Stimulated activated CD4-positive, alpha-beta T cell treated with anti-CD3 and anti-CD28 coated beads, Interleukin-12 subunit alpha, Interleukin-12 subunit beta, amount 100 ng/mL, for 24 hours (primary cell): ENCODE measurements at places on chromosomes 7 and 10.

GRCh38 chr10:120012566-120012965 is 120.0 kb downstream of the SEC23IP start:
- no peak for DNase-seq

DNA sequence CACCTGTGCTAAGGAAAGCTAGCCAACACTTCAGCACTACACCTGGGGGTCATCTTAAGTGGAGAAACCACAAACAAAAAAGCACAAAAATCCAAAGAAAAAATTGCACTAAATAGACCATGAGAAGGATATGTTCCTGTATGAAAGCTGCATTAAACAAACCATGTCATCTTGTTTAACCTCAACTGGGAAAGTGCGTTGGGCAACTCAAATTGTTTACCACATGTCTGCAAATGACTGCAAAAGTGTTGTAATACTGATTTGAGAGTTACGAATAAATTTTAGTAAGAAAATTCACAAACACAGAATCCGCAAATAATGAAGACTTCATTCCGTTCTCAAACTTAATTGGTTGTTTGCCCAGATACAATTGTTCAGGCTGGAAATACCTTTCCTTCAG is 111.9 kb upstream of the EGFR start:
- DNase-seq: no peak

GRCh38 chr7:27640884-27641574 is 21.7 kb downstream of the HIBADH start:
- DNase-seq: no peak

GRCh38 chr7:55526329-55526728 is 46.0 kb downstream of the VOPP1 start:
- no peak for DNase-seq

GRCh38 chr10:103544657-103545310 is 51.3 kb downstream of the NEURL1 start:
- DNase-seq: no peak

DNA sequence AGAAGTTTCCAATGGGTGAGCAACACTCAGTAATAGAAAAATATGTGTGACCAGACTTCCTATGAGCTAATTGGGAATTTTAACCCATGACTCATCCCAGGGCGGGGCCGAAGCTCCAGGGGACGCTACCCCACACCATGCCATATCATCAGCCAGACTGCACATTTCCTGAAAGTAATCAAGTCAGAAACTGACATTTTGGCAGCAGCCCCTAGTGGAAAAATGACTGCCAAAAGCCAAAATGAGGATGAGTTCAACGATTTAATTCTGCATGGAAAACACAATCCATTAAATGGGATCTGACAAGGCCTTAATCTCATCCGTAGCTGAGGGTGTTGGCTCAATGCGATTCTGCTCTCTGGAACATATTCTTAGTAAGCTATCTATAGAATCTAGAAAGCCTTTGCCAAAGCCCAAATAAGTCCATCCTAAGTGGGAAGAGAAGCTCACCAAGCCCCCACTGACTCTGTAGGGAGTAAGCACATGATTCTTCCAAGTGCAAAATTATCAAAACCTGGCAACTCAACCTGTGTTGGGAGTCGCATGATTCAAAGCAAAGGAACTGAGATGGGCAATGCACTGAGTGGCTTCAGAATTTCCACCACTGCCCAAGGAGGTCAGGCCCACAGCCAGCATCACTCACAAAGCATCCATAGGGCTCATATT is 93.1 kb upstream of the PDE1C start:
- no peak for DNase-seq
